ENCODE measurements at places on chromosomes 12 and 14.

DNA sequence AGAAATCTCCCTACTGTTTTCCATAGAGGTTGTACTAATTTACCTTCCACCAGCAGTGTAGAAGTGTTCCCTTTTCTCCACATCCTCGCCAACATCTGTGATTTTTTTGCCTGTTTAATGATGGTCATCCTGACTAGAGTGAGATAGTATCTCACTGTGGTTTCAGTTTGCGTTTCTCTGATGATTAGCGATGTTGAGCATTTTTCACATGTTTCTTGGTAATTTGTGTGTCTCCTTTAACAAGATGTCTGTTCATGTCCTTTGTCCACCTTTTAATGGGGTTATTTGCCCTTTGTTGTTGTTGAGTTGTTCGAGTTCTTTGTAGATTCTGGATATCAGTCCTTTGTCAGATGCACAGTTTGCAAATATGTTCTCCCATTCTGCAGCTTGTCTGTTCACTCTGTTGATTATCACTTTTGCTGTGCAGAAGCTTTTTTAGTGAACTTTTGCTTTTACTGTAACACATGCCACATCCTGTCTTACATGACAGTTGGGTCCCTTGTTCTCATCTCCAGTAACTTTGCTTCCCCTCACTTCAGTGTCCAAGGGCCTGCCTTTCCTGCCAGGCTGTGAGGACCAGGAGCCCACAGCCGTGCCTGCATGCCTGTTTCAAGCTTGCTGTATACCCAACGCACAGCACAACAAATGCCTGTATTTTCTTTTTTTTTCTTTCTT, 64.9 kb downstream of the SPRING1 start:
- peak; percentile 45 for DNase-seq

DNA sequence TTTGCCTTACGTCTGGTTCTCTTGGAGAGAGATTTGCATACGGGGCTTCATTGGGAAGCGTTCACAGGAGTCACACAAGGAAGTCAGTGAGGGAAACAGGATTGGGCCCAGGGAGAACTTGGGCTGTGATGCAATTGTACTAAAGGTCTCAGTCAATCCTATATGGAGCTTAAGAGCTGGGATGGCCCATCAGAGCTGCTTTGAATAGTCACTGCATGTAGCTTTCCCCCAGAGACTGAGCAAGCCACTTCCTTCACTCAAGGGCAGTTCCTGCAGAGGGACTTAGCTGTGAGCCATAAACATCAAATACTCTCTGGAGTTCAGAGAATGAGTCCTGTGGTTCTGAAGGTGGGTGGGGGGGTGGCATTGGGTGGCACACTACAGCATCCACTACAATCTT, 605.4 kb downstream of the MED13L start:
- no peak for DNase-seq

GRCh38 chr12:55972042-55972441, 1.8 kb upstream of the RAB5B start:
- DNase-seq, result no peak

GRCh38 chr14:95679148-95679815, 6.9 kb upstream of the TCL1B start:
- no peak for DNase-seq

DNA sequence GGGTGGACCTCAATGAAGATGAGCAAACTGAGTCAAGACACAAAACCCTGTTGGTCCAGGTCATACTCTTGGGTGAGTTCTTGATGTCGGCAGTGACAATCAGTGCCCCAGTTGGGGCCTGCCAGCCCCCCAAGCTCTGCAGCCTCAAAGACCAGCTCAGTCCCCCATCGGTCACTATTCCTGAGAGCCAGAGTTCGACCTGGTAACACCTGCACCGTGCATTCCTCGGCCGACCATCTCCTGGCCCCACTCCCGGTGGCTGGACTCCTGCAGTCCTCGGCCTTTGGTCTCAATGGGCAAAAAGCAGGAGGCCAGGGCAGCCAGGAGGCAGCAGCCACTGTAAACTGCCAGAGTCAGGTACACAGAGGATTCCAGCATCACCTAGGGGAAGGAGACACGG, 32.5 kb downstream of the DAO start:
- DNase-seq, result no peak

GRCh38 chr12:33795536-33795935, 226.8 kb upstream of the ALG10 start:
- DNase-seq, result no peak

- DNase-seq, result no peak
These were observed 18.7 kb downstream of the FBXL14 start for GRCh38 chr12:1575408-1576401.

GRCh38 chr12:80184926-80185325, 85.6 kb downstream of the OTOGL start:
- no peak for DNase-seq

DNA sequence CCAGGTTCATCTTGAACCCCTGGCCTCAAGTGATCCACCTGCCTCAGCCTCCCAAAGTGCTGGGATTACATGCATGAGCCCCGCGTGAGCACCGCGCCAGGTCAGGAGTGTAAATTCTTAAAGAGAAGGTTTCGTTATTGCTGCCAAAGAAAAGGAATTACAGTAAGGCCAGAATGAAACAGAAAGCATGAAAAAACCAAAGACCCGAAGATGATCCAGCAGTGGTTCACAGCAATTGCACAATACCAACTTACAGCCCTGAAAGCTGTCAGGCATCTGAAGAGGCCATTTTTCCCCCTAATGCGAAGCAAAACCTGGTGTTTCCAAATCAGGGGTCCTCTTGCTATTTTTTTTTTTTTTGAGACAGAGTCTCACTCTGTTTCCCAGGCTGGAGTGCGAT, 10.3 kb downstream of the RBM23 start:
- no peak for DNase-seq

GRCh38 chr12:40168001-40168400, 56.8 kb upstream of the LRRK2 start:
- peak; percentile 35 for DNase-seq

GRCh38 chr14:22890416-22890815, 7.4 kb downstream of the REM2 start:
- DNase-seq, result no peak

GRCh38 chr12:81359736-81360135, 281.9 kb downstream of the ACSS3 start:
- DNase-seq, result no peak

DNA sequence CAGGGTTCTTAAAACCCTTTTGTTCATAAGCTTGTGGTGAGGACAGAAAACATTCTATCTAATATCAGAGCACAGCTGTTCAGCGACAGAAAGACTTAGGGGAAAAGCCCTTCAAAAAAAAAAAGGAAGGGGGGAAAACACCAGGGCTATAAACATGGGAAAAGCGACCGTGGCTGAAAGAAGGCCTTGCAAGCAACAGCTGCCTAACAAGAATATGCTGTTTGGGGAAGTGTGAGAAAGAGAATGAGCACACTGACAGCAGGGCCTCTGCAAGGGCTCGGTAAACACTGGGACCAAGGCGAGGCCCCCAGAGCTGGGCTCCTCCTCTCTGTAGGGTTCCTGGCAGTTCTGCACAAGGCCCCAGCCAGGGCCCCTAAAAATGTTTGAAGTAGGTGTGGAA, 27.4 kb upstream of the CCND2 start:
- peak; percentile 82 for DNase-seq

Data from GM20000 (cell line).